ENCODE measurements at places on chromosomes 12 and 14.

DNA sequence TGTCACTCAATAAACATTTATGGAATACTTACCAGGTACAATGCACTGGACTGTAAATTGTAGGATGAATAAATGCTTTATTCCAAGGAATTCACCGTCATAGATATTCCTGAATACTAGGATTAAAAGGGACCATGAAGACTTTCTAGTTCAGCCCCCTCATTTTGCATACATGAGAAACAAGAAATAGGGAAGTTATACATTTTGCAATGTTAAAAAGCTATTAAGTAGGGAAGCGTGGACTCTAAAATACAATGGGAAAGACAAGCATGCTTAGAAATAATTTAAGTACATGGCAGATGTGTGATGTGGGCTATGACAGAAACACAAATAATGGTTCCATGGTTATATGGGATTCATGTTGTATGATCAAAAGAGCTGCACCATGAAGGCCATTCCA is 89.4 kb upstream of the SYT10 start:
- no peak for DNase-seq

GRCh38 chr12:79648881-79649280 is 41.9 kb downstream of the PAWR start:
- DNase-seq = no peak

- DNase-seq = no peak
Observed at GRCh38 chr14:45083617-45083975, 320 bp upstream of the PRPF39 start.

GRCh38 chr14:104981699-104982541 is 3.7 kb upstream of the CLBA1 start:
- no peak for DNase-seq

DNA sequence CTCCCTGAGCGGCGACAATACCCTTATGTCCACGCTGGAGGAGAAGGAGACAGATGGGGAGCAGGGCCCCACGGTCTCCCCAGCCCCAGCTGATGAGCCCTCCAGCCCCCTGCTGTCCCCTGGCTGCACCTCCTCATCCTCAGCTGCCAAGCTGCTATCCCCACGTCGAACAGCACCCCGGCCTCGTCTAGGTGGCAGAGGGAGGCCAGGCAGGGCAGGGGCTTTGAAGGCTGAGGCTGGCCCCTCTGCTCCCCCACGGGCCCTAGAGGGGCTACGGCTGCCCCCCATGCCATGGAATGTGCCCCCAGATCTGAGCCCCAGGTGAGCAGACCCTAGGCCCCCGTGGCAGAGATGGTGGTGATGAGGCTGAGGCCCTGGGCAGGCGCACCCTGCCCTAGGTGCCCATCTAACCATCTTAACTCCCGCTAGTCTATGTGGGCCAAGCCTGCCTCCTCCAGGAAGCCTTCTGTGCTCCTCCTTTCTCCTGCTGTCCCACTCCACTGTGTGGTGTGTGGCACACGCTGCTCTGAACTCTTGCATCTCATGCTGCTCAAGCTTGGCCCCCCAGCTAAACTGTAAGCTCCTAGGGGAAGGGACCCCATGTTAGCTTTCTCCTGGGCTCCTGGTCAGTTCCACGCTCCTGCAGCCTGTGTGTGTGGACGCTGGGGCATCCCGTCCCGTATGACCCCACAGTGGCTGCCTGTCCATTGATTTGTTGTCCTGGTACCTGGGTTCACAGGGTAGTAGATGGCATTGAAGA is 12.1 kb downstream of the MCRS1 start:
- DNase-seq = no peak

DNA sequence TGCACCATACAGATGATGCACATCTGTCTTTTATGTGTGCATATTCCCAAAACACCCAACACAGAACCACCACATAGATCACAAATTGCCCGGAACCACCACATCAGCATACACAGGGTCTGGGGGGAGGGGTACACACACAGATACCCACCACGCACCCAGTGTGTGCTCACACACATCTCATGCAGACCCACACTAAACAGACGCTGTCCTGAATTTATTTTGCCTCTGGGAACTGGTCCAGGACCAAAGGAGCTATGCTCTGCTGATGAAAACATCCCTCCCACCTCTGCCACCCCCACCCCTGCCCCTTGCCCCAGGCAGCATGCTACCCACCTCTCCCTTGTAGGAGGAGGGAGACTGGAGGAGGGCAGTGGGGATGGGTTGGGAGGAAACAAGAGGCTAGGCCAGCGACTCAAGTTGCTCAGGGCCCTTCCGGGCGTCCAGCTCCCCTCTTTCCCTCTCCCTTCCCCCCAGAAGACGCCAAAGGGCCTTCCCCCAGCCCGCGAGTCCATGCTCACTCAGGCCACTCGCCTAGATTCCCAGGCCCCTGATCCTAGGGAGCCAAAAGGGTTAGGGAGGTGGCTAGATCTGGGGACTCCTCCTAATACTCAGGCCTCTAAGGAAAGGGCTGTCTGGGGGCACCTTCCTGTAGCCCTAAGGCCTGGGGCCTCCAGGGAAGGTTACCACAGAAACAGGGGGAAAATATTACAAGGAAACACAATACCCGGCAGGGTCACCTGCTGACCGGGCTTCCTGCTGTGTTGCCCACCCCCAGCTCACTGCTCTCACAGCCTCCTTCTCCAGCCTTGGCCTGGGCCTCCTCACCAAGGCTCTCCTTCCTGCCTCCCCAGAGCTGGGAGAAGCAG is 3.1 kb downstream of the HDAC7 start:
- DNase-seq = no peak

GRCh38 chr12:53601296-53601847 is 24.8 kb downstream of the ATF7 start:
- no peak for DNase-seq

DNA sequence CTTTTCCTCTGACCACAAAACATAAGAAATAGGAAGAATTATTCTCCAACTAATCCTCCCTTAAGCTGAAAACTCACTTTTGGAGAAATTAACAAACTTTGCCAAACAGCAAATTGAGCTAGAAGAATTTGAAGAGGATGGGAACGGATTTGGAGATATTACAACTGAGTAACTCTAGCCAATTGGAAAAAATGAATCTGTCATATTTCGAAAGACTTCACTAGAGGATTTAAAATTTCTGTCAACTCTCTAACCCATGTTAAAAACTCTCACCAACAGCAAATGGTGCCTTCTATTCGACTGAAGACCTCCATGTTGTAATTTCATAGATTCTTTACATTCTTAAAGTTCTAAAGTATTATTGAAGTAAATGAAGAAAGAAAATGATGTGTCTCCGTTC is 414.2 kb downstream of the RMST start:
- no peak for DNase-seq

DNA sequence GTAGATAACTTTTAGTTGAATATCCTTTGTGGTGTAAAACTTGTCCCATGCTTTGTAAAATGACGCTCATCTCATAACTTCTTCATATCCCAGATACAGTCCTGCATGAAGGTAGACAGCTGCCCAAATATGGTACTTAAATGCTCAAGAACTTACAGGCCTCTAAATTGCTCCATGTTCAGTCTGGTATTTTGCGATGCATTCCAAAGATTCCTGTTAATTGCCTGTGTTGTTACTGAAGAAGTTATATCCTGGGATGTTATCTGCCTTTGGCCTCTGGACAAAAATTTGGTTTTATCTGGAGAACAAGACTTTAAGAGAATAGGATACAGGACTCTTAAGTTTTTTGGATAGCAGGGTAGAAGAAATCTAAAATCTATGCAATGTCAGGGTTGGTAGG is 473.0 kb downstream of the PCNX1 start:
- no peak for DNase-seq

DNA sequence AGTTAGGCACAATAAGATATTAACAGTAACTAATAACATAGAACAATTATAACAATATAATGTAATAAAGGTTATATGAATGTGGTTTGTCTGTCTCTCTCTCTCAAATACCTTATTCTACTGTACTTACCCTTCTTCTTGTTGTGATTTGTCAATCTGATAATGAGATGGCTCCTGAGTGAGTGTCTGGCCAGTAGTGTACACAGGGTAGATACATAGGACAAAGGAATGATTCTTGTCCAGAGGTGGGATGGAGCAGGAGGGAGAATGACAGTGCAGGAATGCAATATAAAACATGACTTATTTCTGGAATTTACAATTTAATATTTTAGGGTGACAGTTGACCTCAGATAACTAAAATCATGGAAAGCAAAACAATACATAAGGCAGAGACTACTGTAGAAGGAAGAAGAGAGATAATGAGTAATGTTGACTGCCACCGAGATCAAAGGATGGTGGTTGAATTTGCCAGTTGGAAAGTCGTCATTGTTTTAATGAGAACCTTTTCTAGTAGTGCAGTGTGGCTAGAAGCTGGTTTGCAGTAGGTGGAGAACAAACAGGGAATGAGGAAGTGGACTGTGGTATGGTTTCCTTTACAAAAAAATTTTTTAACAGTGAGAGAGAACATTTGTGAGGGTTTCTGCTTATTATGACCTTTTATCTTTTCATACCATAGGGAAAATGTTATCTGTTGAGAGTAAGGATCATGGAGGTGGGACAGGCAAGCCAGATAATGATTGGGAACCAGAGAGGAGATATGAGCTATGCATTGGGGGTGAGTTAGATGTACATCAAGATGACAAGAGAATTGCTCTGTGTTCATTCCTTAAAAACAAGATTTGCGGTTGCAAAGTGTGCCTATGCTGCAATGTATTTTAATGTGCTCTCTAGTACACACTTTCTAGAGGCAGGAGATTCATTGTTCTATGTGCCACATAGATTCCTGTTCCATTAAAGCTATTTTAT is 458.3 kb downstream of the BTG1 start:
- no peak for DNase-seq

- DNase-seq = no peak
Observed at GRCh38 chr12:49893753-49894750, 9.6 kb downstream of the FAIM2 start.

GRCh38 chr14:22849212-22849819 is 12.9 kb downstream of the MMP14 start:
- DNase-seq = peak; percentile 25

GRCh38 chr12:101050631-101051030 is 159.4 kb downstream of the SLC5A8 start:
- DNase-seq = no peak

GRCh38 chr14:103581954-103582703 is 19.4 kb downstream of the COA8 start:
- no peak for DNase-seq

DNA sequence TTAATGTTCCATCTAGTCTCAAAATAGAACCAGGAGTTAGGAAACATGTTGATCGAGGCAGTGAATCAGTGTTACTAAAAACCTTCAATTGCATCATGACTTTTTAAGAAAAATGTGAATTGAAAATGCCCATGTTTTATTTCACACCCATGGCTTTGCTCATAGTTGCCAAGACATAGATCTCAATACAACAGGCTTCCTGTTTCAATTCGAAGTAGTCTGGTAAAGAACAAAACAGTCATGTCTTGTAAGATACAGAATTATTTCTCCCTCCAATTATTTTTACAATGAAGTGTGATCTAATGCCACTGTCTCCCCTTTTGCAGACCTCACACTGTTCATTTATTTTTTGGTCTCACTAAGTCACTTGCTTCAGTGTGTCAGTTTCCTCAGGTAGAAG is 44.6 kb upstream of the FAR2 start:
- DNase-seq = no peak

DNA sequence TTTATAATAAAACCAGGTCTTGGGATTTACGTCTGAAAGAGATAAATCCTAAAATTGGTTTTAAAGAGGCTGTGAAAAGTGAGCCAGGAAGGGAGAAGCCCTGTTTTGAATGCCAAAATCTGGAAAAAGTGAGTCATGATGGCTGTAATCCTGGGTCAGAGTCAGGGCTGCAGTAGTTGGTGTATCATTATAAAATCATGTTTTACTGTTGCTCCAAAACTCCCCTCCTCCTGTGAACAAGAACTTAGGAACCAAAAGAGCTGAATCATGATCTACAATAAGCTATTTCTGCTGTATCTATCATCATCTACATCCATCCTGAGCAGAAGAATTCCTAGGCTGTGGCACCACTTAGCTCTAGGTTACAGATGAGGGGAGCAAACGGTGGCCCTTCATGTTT is 79.3 kb downstream of the LMO3 start:
- no peak for DNase-seq

Measured in thoracic aorta (tissue), 2 donors.